Psoas muscle (tissue), 8 donors: ENCODE measurements at places on chromosomes 2 and 18. TPM values are rescaled to one million over a fixed set of nuclear protein-coding genes. Genes with fewer than 3 reads are reported as not detected.

GRCh38 chr18:52569492-52569891 is 229.5 kb downstream of the DCC start:
- H3K36me3 ChIP-seq: no peaks in the 10 kb centered on the region
- H3K4me1 ChIP-seq: no peaks in the 10 kb centered on the region
- H3K27me3 ChIP-seq: no peaks in the 10 kb centered on the region
- H3K27ac ChIP-seq: no peak overlapping the region

DNA sequence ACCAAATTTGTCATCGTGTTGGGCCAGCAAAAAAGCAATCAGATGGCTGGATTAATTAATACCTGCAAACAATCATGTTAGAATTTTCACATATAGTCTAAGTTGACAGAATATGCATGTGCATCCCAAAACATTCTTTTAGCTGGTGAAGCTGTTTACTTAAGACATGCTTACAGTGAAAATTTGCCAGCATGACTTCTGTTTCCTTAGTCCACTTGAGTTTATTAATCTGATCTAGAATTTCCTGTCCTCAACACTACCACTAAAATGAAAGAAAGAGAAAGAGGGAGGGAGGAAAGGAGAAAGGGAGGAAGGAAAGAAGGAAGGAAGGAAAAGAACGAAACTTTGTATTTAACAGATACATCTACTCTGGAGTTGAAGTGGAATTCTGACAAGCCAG is 2109.9 kb upstream of the PIK3C3 start:
- no peak for DNase-seq
- H3K36me3 ChIP-seq: no peaks in the 10 kb centered on the region
- no peaks in the 10 kb centered on the region for H3K4me1 ChIP-seq
- H3K4me3 ChIP-seq: no peak overlapping the region

DNA sequence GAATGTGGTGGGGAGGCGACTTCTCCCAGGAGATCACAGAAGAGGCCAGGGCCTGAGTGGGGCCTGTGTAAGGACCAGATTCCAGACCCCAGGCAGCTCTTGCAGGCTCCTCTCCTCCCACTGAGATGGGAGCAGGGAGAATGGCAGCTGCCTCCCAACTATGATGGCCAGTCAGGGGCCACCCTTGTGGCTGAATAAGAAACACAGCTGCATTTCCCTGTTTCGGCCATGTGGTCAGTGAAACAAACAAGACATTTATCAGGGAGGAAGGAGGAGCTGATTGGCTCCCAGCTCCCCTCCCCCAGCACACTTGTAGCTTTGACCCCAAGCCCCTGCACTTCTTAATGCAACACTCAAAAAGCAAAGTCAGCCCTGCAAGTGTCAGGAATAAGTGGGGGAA is 143.5 kb downstream of the CELF4 start:
- H3K36me3 ChIP-seq: no peaks in the 10 kb centered on the region
- H3K4me3 ChIP-seq: no peak overlapping the region
- no peak for DNase-seq
- peaks cover 5% of the 10 kb centered on the region for H3K27me3 ChIP-seq
- no peak overlapping the region for H3K27ac ChIP-seq

The SPDYA gene
- 0.38 TPM for total RNA-seq

- peaks cover 65% of the 10 kb centered on the region for H3K36me3 ChIP-seq
- H3K27ac ChIP-seq: no peak overlapping the region
- no peak overlapping the region for H3K4me3 ChIP-seq
- no peaks in the 10 kb centered on the region for H3K4me1 ChIP-seq
- no peak for DNase-seq
- H3K27me3 ChIP-seq: no peaks in the 10 kb centered on the region
Measured at GRCh38 chr2:86603905-86604304, 19.8 kb downstream of the RNF103 start.

The SCYGR4 gene
- total RNA-seq: not detected

- H3K4me1 ChIP-seq: peaks cover 31% of the 10 kb centered on the region
- H3K27me3 ChIP-seq: no peaks in the 10 kb centered on the region
- peak overlapping the region; percentile 97 for H3K27ac ChIP-seq
- H3K4me3 ChIP-seq: peak overlapping the region; percentile 86
- no peak for DNase-seq
Measured at GRCh38 chr2:18559531-18560030, 872 bp downstream of the RDH14 start.

DNA sequence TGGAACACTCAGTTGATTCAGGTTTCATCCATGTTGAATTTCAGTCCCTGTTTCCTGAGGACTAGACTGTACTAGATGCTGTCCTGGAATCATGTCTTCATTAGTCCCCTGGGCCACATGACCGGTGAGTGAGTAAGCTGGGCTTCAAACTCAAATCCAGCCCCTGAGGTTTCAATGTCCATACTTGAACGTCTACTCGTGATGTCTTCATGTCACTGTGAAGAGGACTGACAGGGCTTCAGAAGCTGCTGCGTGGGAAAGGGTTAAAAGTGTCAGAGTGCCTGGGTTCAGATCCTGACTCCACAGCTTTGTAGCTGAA is 101.2 kb downstream of the CDK15 start:
- no peaks in the 10 kb centered on the region for H3K36me3 ChIP-seq
- DNase-seq: no peak
- H3K27ac ChIP-seq: no peak overlapping the region
- H3K4me3 ChIP-seq: no peak overlapping the region
- no peaks in the 10 kb centered on the region for H3K27me3 ChIP-seq

GRCh38 chr2:130377491-130377890 is 21.6 kb downstream of the PTPN18 start:
- no peaks in the 10 kb centered on the region for H3K27me3 ChIP-seq
- DNase-seq: no peak
- H3K36me3 ChIP-seq: no peaks in the 10 kb centered on the region

GRCh38 chr2:18924386-18924785 is 335.0 kb upstream of the NT5C1B start:
- no peak for DNase-seq
- no peak overlapping the region for H3K27ac ChIP-seq
- no peak overlapping the region for H3K4me3 ChIP-seq
- no peaks in the 10 kb centered on the region for H3K27me3 ChIP-seq

DNA sequence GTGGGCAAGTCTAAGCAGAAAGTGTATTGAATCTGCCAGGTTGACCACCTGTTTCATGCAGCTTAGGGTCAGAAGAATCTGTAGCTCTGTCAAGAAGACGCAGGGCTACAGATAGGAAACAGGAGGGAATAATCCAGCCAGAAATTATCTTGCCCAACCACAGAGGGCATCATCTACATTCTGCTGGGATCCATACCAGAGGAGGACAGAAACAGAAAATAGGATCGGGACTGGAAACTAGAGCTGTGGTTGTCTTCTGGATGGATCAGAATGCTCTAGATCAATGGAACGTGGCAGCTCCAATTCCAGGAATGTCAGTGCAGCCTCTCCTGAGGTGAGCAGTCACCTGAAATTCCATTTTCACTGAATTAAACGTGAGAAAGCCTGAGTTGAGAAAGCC is 3.6 kb downstream of the SPATA3 start:
- no peaks in the 10 kb centered on the region for H3K4me1 ChIP-seq
- H3K27ac ChIP-seq: no peak overlapping the region
- peaks cover 51% of the 10 kb centered on the region for H3K27me3 ChIP-seq
- DNase-seq: no peak
- no peaks in the 10 kb centered on the region for H3K36me3 ChIP-seq

The ZAP70 gene
- 1.2 TPM for total RNA-seq

- H3K36me3 ChIP-seq: peaks cover 3% of the 10 kb centered on the region
- no peaks in the 10 kb centered on the region for H3K4me1 ChIP-seq
- DNase-seq: no peak
Measured at GRCh38 chr2:169579044-169579443, 5.1 kb upstream of the PPIG start.

The IL36RN gene
- not detected for total RNA-seq

The CD28 gene
- total RNA-seq: 0.17 TPM

The SERPINB12 gene
- total RNA-seq: not detected

The POTEF gene
- not detected for total RNA-seq

DNA sequence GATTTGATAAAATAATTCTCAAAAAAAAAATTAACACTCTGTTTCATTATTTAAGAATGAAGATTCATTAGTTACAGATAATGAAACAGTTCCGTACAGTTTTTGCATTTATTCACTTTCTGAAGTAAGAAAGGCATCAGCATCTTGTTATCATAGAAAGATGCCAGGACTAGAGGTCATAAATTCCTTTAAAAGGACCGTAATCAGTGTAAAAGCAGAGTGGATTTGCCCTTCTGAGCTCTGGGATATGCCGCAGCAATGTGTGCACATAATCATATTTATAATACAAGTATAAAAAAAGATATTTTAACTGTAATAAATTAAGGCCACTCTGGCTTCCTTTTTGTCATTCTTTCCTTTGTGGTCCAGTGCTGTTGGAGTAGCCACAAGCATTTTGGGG is 37.5 kb upstream of the COL5A2 start:
- no peak overlapping the region for H3K4me3 ChIP-seq
- no peak for DNase-seq
- no peaks in the 10 kb centered on the region for H3K27me3 ChIP-seq

The STK17B gene
- 2.9 TPM for total RNA-seq

DNA sequence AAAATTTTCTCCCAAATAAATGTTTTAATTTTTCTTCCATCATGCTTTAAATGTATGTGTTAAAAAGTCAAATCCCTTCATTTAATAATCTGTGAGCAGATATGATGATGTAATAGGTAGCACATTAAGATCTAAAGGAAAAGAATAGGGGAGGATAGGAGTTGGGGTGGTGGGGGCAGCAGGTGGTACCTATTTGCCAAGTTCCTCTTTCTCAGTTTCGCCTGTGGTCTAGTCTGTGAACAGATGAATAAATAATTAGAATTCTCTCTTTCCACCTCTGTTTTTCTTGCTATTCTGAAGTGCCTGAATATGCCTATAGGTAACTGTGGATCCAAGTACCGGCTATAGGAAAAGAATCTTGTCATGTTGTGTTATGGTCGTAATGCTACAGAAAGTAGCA is 152.5 kb downstream of the NRXN1 start:
- no peak for DNase-seq
- no peaks in the 10 kb centered on the region for H3K27me3 ChIP-seq
- no peaks in the 10 kb centered on the region for H3K4me1 ChIP-seq

DNA sequence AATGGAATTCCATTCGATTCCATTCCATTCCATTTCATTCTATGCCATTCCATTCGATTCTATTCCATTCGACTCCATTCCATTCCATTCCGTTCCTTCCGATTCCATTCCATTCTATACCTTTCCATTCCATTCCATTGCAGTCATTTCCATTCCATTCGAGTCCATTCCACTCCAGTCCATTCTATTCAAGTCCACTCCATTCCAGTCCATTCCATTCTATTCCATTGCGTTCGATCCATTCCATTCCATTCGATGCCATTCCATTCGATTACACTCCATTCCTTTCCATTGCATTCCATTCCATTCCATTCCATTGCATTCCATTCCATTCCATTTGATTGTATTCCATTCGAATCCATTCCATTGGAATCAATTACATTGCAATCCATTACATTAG is 1119.8 kb downstream of the RPIA start:
- no peaks in the 10 kb centered on the region for H3K36me3 ChIP-seq
- H3K27me3 ChIP-seq: no peaks in the 10 kb centered on the region
- H3K4me3 ChIP-seq: no peak overlapping the region
- H3K4me1 ChIP-seq: no peaks in the 10 kb centered on the region

- no peak overlapping the region for H3K27ac ChIP-seq
- no peaks in the 10 kb centered on the region for H3K27me3 ChIP-seq
- H3K4me3 ChIP-seq: no peak overlapping the region
- H3K4me1 ChIP-seq: no peaks in the 10 kb centered on the region
- no peaks in the 10 kb centered on the region for H3K36me3 ChIP-seq
Measured at GRCh38 chr2:220890931-220891330, 681.2 kb downstream of the EPHA4 start.

- no peaks in the 10 kb centered on the region for H3K27me3 ChIP-seq
- no peak for DNase-seq
- no peaks in the 10 kb centered on the region for H3K4me1 ChIP-seq
- H3K36me3 ChIP-seq: no peaks in the 10 kb centered on the region
- no peak overlapping the region for H3K27ac ChIP-seq
- H3K4me3 ChIP-seq: no peak overlapping the region
Measured at GRCh38 chr18:410047-410455, 90.5 kb downstream of the COLEC12 start.
